Cardiac septum (tissue), 1 donor: ENCODE measurements at places on chromosomes 3 and 15. TPM values are rescaled to one million over a fixed set of nuclear protein-coding genes. Genes with fewer than 3 reads are reported as not detected.

SCN11A gene
- 0.05 TPM for total RNA-seq

ARHGAP31 gene
- total RNA-seq, result 35.7 TPM

GOLGA6L9 gene
- total RNA-seq, result 1.8 TPM

CLDN1 gene
- total RNA-seq, result 0.57 TPM

PAK6 gene
- total RNA-seq, result 2.6 TPM
